T-helper 22 cell (primary cell): ENCODE measurements at places on chromosomes 2 and 18.

GRCh38 chr2:190596993-190597392 lies 51.9 kb upstream of the NAB1 start:
- no peak for DNase-seq

DNA sequence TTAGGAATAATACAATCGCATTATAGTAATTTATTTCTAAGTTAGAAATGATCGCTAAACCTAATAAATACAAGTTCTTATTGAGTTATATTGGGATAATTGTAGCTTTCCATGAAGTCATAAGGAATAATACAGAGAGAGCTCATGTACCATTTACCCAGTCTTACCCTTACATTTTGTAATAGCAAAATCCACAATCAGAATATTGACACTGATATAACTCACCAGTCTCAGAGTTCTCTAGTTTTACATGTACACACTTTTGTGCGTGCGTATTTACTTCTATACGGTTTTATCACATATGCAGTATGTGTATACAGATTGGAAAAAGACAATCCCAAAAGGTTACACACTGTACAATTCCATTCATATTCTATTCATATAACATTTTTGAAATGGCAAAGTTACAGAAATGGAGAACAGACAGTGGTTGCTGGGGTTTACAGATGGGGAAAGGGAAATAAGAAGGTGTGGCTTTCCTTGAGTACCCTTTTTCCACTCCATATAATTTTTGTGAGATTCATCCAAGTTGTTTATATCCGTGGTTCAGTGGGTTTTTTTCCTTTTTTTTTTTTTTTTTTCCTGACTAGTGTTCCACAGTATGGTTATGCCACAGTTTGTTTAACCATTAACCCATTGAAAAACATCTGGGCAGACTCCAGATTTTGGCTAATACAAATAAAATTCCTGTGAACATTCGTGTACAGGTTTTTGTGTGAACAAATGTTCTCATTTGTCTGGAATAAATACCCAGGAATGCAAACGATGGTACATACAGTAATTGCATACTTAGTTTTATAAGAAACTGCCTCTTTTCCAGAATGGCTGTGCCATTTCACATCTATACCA lies 117.2 kb downstream of the HNMT start:
- no peak for DNase-seq

GRCh38 chr2:203697190-203697589 lies 9.2 kb upstream of the CD28 start:
- DNase-seq, result no peak

DNA sequence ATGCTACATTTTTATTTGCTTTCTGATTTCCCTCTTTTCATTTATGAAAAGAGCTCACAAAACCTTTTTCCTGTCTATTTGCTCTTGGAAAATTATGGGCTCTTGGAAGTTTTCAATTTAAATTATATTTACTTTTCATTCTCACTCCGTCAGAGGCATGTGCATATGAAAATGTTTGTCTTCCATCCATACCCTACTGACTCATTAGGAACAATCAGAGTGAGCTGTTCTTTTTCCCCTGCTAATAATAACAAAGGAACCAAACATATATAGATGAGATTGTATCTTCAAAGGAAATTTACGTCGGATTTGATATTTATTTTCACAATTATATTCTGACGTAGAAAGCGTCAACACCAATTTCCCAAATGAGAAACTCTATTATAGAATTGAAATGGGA lies 1101.2 kb downstream of the TSN start:
- no peak for DNase-seq

- DNase-seq, result no peak
Observed at GRCh38 chr2:186103276-186103675, 364.7 kb downstream of the FSIP2 start.

GRCh38 chr2:134718023-134718816 lies 580 bp downstream of the TMEM163 start:
- no peak for DNase-seq

- no peak for DNase-seq
Observed at GRCh38 chr2:21427606-21428005, 303.8 kb downstream of the TDRD15 start.

GRCh38 chr18:70322928-70323327 lies 34.1 kb downstream of the SOCS6 start:
- no peak for DNase-seq

- no peak for DNase-seq
Observed at GRCh38 chr2:229870903-229871656, 50.7 kb downstream of the TRIP12 start.

DNA sequence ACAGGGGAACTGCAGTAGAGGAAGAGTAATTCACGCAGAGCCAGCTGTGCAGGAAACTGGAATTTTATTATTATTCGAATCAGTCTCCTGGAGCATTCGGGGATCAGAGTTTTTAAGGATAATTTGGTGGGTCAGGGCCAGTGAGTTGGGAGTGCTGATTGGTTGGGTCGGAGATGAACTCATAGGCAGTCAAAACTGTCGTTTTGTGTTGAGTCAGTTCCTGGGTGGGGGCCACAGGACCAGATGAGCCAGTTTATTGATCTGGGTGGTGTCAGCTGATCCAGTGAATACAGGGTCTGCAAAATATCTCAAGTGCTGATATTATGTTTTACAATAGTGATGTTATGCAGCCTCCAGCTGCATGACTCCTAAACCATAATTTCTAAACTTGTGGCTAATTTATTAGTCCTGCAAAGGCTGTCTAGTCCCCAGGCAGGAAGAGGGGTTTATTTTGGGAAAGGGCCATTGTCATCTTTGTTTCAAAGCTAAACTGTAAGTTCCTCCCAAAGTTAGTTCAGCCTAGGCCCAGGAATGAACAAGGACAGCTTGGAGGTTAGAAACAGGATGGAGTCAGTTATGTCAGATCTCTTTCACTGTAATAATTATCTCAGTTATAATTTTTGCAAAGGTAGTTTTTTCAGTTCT lies 67.0 kb downstream of the ASAP2 start:
- no peak for DNase-seq

DNA sequence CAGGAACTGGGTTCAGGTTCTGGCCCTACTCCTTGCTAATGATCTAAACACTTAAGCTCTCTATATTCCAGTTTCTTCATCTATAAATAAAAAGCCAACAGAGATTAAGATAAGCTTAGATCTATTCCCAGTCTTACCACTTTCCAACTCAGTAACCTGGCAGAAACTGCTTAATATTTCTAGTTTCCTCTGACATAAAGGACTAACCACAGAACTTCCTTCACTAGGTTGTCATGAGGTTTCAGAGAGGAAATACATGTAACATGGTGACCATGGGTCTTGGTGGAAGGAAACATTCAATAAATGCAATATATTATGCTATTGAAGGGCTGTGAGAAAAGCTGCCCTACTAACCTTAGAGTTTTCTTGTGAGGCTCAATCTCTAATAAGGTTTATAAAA lies 114.4 kb upstream of the PDE1A start:
- DNase-seq, result no peak

DNA sequence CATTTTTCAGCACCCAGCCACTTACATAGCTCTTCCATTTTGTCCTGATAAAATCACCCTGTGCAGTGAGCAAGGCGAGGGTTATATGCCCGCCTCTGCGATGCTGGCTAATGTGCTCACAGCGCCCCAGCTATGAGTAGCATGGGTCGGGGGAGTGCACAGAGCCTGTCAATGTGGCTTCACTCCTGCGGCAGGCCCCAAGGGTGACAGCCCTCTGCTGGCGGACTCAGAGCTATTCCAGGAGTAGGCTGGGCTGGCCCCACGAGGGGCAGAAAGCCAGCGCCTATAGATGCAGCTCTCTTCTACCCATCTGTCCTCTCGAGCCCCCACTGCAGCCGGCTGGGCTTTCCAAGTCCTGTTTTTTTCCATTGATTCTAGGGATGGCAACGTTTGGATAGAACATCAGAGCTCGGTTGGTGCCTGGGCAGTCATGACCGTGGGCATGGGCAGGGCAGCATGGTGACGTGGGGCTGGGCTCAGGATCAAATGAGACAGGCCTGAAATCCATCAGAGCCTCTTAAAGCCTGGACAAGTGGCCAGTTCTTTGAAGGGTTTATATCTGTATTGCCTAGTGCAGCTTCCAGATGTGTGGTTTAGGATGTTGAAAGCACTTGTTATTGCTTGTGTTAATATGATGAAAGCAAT lies 134.7 kb downstream of the MCFD2 start:
- no peak for DNase-seq

DNA sequence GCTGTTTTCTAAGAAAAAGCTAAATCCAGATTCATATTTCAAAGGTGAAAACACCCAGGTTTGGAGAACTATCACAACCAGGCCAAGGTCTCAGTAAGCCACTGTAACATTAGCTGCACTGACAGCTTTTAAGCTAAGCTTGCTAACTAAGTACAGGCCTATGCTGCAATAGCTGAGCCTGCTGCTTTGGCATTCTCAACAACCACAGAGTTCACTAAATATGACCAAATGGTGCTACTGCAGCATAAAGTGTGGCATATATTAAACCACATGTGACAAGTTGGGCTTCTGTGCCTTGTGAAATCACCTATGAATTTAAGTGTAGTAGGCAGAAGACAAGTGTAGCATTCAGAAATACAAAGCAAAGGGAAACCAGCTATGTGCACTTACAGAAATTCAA lies 206.7 kb downstream of the TCF4 start:
- no peak for DNase-seq

- no peak for DNase-seq
Observed at GRCh38 chr2:129864719-129865118, 114.7 kb upstream of the RAB6C start.

- DNase-seq, result no peak
Observed at GRCh38 chr2:151840216-151841046, 12.2 kb upstream of the ARL5A start.

DNA sequence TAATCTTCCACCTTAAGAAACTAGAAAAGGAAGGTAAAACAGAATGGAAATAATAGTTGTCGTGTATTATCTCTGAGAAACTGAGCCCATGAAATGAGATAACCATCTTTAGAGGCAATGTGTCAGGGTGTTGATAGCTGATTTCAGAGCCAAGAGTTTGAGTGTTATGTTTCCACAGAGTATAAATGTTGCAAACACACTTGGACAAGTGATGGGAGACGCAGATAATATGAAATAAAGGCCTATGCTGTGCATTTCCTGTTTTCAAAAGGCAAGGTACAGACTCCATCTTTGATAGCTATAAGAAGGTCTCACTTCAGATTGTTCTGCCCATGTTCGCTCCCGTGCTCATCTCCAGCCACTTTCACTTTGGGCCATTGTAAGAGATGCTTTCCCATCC lies 25.9 kb upstream of the DNER start:
- DNase-seq, result no peak

DNA sequence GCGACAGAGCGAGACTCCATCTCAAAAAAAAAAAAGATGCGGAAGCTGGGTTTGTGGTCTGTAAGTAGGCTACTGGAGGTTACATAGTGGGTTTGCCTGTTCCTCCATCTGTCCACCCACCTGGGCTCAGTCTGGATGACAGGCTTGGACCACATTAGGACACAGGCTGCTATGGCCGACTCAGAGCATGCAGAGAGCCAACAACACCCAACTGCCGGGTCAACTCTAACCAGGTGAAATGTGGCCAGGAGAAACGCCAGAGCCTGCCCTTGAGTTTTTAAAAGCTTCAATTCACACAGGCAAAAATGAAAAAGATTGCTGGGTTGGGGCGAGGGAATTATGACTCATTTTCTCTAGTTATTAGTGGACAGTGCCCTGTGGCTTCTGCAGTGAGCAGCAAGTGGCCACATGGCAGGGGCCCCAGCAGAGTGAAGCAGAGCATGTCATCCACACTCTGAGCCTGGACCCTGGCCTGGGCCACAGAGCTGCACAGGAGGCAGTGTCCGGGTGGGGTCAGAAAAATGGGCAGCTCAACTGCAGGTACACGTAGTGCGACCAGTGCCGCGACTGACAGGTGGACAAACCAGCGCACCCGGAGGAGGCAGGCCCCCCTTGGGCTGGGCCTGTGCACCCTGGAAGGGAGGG lies 67.4 kb downstream of the BIN1 start:
- DNase-seq, result no peak

DNA sequence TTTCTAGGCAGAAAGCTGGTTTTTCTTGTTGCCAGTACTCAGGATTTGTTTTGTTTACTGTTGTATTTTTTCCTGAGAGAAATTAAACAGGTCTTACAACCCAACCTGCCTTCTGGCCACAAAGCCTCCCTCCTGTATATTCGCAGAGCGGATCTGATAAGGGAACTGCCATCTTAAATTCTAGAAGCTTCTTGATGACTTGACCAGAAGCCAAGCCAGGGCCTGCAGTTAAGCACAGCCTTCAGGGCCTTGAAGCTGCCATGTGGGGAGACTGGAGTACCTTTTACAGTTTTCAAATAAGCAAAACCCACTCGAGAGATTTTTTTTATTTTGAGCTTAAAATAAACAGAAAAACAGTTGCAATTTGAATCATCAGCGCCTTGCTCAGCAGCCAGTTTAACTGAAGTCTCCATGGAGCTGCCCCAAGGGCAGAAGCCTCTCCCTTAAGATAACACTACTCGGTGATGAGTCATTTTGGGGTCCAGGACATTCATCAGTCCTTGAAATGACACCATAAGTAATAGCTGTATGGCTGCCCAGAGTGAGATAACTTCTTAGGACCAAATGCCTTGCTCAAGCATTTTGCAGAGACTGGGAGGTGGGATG lies 51.5 kb upstream of the PHLPP1 start:
- no peak for DNase-seq

DNA sequence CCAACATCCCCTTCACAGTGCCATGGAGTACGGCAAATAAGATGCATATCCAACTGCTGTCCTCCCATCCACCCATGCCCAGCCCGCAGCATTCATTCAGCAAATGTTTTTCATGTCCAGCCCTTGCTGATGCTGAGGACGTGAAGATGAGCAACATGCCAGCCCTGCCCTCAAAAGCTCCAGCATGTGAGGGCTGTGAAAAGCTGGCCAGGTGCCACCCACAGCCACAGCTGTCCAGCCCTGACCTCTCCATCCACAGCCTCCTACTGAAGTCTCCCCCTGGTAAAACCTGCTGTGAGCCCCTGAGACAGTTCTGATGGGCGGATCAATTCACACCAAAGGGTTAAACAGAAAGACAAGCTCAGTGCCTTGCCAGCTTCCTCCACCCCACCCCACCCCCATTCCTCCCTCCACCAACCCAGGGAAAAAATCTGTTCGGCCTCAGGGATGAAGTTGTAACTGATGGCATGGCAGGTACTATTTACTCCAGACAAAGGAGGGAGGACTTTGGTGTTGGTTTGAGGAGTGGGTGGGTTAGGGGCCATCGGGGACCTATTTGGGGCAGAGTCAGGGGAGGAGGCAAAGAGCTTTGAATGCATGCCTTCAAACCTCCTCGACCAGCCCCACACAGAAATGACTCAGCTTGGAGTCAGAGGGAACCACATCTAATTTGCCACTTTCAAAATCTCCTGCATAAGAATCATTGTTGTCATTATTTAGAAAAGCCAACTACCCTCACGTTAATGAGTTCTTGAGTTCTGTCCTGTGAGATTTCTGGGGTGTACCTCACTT lies 4.3 kb downstream of the ZBTB7C start:
- no peak for DNase-seq
